ENCODE measurements at places on chromosomes 16 and 17.

- DNase-seq = no peak
Observed at GRCh38 chr16:55401046-55401445, 77.0 kb downstream of the IRX6 start.

DNA sequence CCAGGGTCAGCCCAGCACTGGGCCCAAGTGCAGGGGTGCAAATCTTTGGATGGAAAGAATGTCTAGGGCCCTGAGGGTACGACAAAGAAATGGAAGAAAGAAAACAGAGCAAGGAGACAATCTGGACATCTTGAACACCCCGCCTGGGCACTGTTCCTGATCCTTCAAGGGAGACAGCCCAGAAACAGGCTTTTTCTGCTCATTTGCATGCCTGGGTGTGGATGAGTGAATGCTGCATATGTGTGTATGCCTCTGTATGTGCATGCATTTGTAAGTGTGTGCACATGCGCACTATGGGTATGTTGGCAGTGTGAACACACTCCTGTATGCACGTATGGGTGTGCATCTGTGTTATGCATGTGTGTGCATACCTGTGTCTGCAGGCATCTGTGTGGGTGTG lies 79.2 kb downstream of the ZNF423 start:
- no peak for DNase-seq

DNA sequence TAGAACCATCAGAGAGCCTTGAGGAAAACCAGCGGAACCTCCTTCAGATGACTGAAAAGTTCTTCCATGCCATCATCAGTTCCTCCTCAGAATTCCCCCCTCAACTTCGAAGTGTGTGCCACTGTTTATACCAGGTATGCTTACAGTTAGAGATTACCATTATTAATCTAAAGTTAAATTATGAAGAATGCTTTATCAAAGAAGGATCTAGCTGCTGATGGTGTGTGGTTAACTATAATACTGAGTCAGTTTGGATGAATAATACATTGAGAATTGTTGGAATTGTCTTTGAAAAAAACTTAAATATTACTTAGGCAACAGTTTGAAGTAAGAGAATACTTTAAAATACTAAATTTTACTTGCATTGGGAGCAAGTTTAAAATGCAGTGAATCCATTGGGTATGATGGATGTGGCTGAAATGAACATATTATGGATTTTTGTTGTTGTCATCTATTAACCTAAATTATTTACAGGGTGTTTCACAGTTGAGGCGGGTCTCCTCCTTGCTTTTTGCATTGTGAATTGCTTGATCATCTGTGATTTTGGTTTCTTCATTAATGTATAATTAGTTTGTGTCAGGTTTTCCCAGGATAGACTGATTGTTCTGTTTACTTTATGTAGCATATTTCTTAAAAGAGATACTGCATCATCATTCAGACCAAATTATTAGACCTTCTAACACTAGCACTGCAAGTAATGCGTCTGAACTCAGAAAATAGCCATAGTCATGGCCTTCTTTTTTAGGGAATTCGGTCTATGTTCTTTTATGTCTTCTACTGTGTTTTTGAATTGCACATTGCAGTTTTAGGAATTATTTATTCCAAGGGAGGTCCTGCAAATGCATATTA lies 47.8 kb downstream of the OMG start:
- DNase-seq = no peak

DNA sequence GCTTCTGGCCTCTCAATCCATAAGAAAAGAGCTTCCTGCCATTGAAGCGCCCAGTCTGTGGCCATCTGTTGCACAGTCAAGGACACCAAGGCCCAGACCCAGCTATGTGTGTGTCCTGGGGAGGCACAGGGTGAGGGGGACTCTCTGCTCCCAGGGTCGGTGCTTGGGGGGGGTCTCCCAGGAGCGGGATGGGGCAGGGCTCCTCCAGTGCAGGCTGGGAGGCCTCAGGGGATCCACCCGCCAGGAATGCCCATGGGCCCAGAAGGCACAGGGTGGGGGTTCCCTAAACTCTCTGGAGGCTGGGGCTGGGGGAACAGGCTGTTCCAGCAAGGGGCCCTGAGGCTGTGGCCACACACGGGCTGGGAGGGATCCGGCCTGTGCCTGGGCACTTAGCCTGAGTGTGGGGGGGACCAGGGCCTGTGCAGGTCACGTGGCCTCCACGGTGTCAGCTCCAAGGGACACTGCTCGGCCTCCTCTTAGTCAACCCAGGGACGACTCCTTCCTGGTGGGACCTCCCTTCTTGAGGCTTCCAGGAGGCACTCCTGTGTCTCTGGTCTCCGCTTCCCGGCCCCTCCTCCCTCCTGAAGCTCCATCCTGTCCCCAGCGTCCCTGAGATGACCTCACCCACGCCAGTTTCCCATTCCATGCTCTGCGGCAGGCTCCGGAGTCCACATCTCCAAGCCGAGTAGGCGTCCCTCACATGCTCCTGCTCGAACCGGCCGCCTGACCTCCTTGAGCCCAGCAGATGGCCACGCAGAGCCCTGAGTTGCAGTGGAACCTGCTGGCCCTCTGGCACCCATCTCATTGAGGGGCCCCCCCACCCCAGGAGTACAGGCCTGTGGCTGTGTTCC lies 23.1 kb upstream of the BAHCC1 start:
- DNase-seq = no peak

- no peak for DNase-seq
Observed at GRCh38 chr17:42311240-42312034, 23.1 kb downstream of the STAT5A start.

- no peak for DNase-seq
Observed at GRCh38 chr16:56833243-56833970, 31.6 kb upstream of the SLC12A3 start.

DNA sequence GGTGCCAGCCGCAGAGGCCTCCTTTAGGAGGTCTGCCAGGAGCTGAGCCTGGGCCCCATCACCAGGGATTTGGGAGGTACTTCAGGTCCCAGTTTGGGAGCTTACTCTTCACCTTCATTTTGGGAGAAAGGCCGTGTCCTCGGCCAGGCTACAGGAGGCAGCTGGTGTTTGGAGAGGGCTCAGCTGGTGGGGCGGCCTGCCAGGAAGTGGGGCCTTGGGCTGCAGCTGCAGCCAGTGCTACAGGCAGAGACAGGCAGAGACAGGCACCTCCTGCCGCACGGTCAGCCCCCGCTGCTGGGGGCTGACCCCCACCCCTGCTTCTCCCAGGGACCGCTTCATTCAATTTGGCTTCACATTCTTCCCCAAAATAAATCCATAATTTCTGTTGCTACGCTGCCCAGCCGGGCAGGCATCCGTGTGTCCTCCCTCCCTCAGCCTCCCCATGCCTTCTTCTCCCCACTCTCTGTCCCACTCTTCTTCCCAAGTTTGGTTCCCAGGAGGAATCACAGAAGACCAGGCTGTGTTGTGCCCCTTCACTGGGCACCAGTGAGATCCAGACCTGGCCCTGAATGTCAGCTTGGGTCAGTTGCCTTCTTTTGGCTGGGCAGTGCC lies 6.1 kb downstream of the TMEM235 start:
- no peak for DNase-seq

GRCh38 chr16:55835581-55835980 lies 2.7 kb upstream of the CES1 start:
- DNase-seq = no peak

DNA sequence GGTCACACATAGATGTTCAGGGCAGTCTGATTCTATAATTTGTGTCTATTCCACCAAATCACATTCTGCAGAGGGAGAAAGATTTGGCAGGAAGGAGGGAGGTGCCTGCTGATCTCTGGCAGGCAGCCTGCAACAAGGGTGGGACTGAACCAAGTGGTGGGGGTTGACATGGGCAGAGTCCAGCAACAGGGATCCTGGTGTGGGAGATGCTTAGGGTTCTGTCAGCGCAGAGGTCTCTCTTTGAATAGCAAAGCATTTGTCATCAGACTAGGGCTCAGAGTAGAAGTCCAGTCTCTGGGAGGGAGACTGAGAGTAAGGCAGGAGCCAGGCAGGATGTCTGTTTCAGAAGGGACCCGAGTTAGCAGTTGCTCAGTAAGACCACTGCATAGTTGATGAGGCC lies 94.6 kb downstream of the UTP18 start:
- no peak for DNase-seq

DNA sequence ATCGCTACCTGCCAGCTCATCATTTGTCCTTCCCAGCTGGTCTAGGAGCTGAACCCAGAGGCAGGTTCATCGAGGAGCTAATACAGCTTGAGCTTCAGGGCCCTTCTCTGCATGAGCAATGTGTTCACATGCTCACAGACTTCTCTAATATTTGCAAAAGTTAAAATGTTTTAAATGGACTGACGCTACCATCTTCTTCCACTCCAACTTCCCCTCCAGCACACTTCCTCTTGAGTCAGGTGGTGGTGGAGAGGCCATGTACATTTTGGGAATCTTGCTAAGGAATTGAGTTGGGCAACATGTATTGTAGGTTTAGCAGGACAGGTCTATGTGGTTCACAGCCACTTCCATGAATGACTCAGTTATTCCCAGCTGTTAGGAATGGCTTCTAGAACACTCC lies 21.6 kb upstream of the RHOT1 start:
- DNase-seq = no peak

DNA sequence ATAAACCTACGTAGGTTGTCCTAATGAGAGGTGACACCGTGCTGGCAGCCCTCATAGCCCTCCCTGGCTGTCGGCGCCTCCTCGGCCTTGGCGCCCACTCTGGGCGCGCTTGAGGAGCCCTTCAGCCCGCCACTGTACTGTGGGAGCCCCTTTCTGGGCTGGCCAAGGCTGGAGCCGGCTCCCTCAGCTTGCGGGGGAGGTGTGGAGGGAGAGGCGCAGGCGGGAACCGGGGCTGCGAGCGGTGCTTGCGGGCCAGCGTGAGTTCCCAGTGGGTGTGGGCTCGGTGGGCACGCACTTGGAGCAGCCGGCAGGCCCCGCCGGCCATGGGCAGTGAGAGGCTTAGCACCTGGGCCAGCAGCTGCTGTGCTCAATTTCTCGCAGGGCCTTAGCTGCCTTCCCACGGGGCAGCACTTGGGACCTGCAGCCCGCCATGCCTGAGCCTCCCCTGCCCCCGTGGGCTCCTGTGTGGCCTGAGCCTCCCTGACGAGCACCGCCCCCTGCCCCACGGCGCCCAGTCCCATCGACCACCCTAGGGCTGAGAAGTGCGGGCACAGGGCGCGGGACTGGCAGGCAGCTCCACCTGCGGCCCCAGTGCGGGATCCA lies 40.1 kb upstream of the AMZ2 start:
- no peak for DNase-seq

DNA sequence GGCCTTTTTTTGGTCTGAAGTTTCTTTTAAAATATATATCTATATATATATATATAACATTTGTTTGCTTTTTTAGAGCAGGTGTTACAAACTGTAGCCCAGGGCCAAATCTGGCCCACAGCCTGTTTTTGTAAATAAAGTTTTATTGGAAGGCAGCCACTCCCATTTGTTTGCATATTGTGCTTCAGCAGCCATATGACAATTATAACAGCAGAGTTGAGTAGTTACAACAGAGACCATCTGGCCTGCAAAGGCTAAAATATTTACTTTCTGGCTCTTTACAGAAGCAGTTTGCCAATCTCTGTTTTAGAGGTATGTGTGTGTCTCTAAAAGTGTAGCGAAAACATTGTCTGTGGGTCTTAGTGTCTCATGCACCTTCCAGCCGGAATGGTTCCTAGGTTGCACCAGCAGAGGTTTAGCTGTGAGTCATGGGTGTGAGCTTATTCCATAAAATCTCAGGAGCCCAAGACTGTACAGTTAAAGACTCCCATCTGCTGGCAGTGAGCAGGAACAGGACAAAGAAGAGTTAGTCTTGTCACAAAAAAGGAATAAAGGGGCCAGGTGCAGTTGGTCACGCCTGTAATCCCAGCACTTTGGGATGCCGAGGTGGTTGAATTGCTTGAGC lies 23.8 kb downstream of the LCMT1 start:
- no peak for DNase-seq

DNA sequence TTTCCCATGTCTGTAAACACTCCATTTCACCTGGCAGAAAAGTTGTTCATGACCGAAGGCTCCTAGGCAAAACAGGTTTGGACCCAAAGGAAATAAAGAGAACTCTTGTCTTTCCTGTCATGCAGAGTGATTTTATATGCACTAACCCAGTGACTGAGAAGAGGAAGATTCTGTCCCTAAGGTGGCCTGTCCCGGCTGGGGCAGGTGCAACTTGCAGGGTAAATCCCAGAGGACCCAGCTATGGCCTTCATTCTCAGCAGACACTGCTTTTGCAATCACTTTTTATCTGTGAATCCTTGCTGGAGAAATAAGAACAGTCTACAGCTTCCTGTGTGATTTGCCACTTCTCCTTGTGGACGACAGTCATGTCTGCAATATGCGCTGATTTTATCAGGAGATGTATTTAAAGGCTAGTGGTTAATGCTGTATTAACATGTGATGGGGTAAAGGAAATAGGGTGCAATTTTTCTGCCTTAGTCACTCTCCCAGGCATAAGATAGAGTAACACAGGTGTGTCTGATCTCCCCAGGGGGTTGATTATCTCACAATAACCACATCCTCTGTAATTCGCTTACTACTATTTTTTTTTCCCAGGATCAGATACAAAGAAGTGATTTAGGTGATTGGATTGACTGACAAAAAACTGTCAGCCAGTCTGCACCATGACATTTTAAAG lies 696.8 kb upstream of the SOX9 start:
- no peak for DNase-seq

GRCh38 chr16:3118204-3118790 lies 5.9 kb downstream of the ZNF205 start:
- DNase-seq = no peak

GRCh38 chr16:89921702-89922476 lies 1.3 kb upstream of the TUBB3 start:
- no peak for DNase-seq

- no peak for DNase-seq
Observed at GRCh38 chr17:33105911-33106310, 114.3 kb downstream of the SPACA3 start.

GRCh38 chr17:4433515-4434031 lies at the start of gene SPNS3:
Gene SPNS3 (plus strand): TSS chr17:4433940. CDS start chr17:4433968, 28 bp downstream.
- DNase-seq = peak; percentile 7

- DNase-seq = no peak
Observed at GRCh38 chr17:28524476-28525424, 18.6 kb downstream of the FOXN1 start.

DNA sequence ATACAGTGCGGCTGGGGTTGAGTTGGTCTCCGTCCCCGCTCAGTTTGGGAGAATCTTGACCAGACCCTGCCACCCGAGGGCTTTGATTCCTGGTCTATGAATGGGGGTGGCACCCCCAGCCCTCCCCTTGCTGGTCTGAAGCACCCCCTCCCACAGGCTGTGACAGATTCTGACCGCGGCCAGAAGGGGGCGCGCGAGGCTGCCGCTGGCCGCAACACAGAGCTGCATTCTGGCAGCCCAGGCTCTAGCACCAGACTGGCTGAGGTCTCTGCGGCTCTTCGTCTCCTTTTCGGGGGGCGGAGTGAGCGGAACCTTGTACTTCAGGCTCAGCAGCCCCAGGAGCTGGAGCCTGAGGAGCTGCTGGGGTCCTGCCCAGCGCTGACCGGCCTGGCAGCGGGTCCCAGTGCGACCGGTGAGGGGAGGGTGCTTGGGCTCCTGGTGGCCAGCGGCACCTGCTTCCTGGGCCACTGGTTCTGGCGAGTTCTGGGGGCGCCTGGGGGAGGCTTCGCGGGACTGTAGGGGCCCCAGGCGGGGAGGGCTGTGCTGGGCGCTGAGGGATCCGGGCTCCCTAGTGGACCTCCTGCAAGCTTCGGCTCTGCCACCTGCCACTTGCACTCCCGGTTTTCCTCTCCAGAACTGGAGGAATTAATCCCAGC lies 1011.6 kb downstream of the KCNJ18 start:
- no peak for DNase-seq

Measured in CD4-positive, alpha-beta T cell treated with Interleukin-15 for 4 hours (primary cell).